Naive B cell (primary cell): ENCODE measurements at places on chromosomes 5 and 9. TPM values are rescaled to one million over a fixed set of nuclear protein-coding genes. Genes with fewer than 3 reads are reported as not detected.

Gene ZNF879
- 3.2 TPM for polyA plus RNA-seq

Gene CAVIN4
- not detected for polyA plus RNA-seq

Gene CHSY3
- not detected for polyA plus RNA-seq

Gene SHROOM1
- polyA plus RNA-seq: not detected

Gene DAB2
- polyA plus RNA-seq: 0.17 TPM

Gene ANKRD18A
- not detected for polyA plus RNA-seq

- no peak for DNase-seq
Measured at GRCh38 chr5:78534148-78534904, 114.2 kb downstream of the LHFPL2 start.

DNA sequence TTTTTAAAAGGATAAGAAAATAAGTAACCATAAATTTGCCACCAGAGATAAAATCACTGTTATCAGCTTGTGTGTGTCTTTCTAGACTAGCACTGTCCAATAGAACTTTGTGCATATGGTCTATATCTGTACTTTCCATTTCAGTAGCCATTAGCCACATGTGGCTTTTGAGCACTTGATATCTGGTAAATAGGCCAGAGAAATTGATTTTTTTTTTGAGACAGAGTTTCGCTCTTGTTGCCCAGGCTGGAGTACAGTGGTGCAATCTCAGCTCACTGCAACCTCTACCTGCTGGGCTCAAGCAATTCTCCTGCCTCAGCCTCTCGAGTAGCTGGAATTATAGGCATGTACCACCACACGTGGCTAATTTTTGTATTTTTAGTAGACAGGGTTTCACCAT is 17.8 kb downstream of the RBM27 start:
- DNase-seq: no peak

DNA sequence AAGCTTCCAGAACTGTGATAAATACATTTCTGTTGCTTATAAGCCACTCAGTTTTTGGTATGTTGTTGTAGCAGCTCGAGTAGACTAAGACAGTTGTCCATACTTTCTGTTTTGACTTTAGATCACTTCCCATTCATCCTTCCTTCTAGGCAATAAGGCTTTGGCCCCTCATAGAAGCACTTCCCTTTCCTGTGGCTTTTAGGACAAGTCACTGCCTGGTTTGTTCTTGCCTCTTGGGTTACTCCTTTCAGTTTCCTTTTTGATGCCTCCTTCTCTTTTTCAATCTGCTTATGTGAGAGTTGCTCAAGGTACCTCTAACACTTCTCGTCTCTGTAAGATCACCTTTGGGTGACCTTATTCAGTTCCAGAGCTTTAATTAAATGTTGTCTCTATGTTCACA is 72.4 kb upstream of the NTRK2 start:
- no peak for DNase-seq

GRCh38 chr5:34676416-34676815 is 20.3 kb downstream of the RAI14 start:
- DNase-seq: no peak

- no peak for DNase-seq
Measured at GRCh38 chr9:24333629-24334028, 212.1 kb downstream of the IZUMO3 start.

DNA sequence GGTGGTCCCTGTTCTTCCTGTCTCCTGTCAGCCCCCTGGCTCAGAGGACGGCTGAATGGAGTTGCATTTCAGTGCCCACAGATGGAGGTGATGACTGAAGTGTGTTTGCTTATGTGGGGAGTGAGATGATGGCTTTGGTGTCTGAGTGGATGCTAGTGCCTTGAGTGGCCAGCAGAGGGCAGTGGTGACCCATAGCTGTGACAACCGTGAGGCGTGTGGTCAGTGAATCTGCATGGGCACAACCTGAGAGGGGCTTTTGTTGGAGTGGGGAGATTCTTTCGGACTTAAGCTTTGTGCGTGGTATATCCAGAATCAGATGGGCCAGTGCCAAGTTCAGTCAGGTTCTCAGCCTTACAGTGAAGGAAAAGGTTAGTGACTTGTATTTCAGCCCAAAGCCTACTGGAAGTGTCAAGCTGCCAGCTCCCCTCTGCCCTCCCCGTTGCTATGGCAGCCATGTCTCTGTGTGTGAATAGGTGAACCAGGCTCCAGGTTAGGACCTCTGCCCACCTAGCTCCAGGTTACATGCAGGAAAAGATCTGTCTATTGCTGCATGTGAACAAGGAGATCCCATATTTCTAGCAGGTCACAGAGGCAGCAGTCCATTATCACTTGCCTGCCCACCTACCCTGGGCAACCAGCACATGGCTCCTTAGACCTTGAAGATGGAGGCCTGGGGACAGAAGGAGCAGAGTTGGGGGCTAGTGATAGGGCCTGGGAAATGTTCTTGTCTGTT is 14.7 kb upstream of the CXXC5 start:
- peak; percentile 71 for DNase-seq

- DNase-seq: no peak
Measured at GRCh38 chr5:36230151-36230790, 11.5 kb downstream of the NADK2 start.

DNA sequence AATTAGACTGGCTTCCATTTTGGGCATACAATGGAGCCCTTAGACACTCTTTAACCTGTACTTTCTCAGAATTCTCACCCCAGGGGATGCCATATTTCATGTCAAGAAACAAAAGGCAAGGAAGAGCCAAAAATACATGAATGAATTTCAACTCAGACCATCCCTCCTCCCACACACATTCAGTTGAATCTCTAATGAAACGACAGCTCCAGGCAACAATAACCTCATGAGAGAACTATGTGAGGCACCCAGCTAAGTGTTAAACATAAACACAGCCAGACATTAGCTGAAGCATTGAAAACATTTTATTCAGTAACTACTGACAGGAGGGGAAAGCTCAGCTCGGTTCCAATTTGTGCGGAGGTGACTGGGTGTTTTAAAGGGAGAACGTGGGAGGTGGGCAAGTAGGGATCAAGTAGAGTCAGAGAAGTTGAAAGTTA is 1359.1 kb upstream of the CDH9 start:
- no peak for DNase-seq

DNA sequence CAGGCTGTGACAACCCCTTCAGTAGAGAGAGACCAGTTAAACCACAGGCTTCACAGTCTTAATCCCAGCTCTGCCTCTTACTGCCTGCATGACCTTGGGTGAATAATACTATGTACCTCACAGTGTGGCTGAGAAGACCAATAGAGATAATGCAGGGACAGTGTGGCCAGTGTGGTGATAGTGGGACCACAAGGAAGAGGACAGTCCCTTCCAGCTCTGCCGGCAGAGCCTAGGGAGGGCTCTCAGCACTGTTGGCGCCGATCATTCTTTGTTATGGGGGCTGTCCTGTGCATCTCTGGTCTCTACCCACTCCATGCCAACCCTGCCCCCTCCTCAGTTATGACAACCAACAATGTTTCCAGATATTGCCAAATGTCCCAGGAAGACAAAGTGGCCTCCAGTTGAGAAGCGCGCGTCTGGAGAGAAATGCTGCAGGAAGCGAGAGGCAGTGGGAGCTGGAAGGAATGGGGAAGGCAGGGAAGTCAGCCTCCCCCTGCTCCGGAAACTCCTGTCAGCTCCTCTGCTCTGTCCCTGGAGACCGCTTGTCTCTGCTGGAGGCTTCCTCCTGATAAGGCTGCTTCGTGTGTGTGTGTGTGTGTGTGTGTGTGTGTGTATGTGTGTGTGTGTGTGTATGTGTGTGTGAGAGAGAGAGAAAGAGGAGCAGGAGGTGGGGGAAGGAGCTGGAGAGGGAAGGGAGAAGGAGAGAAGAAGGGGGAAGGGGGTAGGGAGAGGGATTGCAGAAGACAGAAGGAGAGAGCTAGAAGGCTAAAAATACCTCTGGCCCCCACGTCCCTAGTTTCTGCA is 31.8 kb upstream of the FABP6 start:
- DNase-seq: no peak

DNA sequence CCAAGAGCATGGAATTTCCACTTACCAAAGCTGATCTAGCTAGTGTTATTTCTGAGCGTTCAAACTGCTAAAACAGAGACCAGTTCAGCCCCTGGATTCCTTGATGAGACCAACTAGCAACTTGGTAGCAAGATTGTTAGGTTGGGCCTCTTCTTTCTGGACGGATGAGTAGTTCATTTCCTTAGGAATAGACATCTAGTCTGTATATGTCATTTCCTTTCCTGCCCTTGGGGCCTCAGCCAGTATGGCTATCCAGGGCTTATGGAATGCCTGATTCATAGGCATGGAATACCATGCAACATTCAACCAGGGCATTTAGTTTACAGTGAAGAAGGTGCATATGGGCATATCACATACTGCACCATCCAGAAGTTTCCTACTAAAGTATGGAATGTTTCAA is 14.5 kb upstream of the LPAR1 start:
- DNase-seq: no peak

DNA sequence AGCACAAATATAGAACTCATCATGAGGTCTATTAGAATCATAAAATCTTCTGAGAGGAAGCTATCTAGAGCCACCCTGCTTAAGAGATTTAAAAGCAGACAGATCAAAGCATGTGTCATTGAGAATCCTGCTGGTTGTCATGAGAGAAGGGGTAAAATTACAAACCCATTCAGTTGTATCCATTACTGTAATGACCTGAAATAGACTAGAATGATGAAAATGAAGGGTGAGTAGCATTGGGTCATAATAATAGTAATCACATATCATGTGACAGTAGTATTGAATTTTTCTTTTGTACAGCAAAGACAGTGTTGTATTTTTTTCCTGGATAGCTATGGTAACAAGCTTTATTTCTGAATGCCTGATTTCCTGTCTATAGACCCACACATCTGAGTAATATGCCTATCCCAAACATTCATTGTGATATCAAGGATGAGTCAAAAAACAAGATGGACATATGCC is 149.0 kb downstream of the PDE4D start:
- no peak for DNase-seq

DNA sequence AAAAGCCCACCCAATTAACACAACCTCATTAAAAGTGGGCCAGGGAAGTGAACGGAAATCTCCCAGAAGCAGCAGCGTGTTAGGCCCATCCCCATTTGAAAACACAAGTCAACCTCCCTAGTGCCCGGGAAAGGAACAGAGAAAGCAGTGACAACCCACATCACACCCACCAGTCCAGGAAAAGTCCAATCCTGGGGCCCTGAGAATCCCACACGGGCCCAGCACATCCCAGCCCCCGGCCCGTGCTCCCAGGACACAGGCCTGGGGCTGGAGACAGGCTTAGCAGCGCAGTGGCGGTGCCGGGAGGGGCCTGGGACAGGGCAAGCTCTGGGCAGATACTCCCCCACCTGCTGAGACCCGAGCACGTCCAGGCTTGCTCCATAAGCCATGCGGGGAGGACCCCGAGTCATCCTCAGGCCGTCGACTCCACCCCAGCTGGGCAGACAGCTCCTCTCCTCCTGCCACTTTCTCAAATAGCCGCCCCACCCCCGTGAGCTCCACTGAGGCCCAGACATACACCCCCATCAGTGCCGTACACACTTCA is 101.0 kb downstream of the KCNT1 start:
- DNase-seq: no peak

GRCh38 chr9:98579700-98580099 is 129.0 kb downstream of the GABBR2 start:
- DNase-seq: no peak

- DNase-seq: no peak
Measured at GRCh38 chr9:122084026-122084675, 9.0 kb downstream of the TTLL11 start.

DNA sequence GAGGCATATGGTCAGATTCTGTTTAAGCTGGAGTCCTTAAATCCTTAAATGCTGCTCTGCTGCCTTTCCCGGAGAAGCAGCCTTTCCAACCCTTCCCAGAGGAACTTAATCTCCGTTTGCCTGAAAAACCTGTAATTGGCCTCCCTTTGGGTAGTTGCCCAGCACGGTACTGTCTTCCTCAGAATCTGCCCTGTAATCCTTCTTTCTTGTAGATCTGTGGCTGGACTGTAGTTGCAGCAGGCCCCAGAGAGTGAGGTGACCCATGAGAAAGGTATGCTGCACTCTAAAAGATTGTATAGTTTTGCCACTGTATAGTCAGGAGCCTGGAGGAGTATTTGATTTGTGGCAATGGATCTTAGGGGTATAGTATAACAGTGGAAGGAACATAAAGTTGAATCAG is 11.7 kb downstream of the SPIN1 start:
- DNase-seq: no peak

DNA sequence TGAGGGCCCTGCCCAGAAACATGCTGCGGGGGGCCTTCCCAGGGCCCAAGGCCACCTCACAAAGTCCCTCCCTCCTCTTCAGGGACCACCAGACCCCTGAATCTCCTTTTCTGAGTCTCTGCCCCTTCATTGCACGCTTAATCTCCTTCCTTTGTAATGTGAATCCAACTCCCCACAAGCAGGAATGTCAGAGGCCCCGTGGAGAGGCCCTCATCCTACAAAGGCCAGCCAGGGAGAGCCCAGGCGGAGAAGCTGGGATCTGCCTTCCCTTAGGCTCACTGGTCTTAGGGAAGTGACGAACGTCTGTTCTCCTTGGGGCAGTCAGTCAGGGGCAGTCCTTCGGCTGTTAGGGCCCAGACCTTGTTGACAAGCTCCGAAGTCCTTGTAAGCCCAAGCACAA is 2.3 kb downstream of the SMIM33 start:
- no peak for DNase-seq

- DNase-seq: no peak
Measured at GRCh38 chr9:69036309-69036708, 757 bp downstream of the FXN start.

DNA sequence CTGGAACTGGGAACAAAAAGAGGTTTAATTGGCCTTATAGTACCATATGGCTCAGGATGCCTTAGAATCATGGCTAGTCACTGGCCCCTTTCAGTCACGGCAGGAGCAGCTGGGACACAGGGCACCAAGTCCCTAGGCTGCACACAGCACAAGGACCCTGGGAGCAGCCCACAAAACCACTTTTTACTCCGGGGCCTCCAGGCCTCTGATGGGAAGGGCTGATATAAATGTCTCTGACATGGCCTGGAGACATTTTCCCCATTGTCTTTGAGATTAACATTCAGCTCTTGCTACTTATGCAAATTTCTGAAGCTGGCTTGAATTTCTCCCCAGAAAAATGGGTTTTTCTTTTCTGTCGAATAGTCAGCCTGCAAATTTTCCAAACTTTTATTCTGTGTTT is 1026.4 kb upstream of the COX7C start:
- no peak for DNase-seq

GRCh38 chr9:38003230-38003629 is 65.8 kb downstream of the SHB start:
- DNase-seq: no peak

GRCh38 chr5:134536876-134537275 is 11.4 kb downstream of the JADE2 start:
- DNase-seq: no peak

GRCh38 chr9:36486329-36486932 is 86.3 kb upstream of the MELK start:
- DNase-seq: no peak

- no peak for DNase-seq
Measured at GRCh38 chr5:10384483-10384882, 31.0 kb downstream of the MARCHF6 start.

- DNase-seq: no peak
Measured at GRCh38 chr9:124110307-124110915, 98.8 kb downstream of the LHX2 start.

DNA sequence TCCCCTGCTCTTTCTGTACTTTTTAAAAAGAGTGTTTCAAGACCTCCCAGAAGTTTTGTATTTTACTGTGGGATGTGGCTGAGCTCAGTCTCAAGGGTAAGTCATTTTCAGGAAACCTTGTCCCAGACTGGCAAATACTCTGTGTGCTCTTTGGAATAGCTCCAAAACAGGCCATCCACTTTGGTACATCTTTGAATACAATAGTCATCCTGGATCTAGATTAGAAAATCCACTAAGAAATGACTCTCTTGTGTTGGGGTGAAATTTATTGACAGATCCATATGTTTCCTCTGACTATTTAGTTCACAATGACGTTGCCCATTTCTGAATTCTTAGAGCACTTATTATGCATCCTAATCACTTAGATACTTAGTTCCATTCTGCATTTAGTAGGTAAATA is 95.2 kb downstream of the PLCXD3 start:
- no peak for DNase-seq
